Activated T-helper 1 cell treated with anti-CD3 and anti-CD28 coated beads, Interleukin-12 subunit alpha, Interleukin-12 subunit beta, Interleukin-2, Interleukin-4 antibody, amounts not matched to agents 30 ng/mL and 10 ng/mL and 1 ng/mL, durations not matched to agents 14 hours and 24 hours and 36 hours (primary cell): ENCODE measurements at places on chromosomes 5 and 9. TPM values are rescaled to one million over a fixed set of nuclear protein-coding genes. Genes with fewer than 3 reads are reported as not detected.

DNA sequence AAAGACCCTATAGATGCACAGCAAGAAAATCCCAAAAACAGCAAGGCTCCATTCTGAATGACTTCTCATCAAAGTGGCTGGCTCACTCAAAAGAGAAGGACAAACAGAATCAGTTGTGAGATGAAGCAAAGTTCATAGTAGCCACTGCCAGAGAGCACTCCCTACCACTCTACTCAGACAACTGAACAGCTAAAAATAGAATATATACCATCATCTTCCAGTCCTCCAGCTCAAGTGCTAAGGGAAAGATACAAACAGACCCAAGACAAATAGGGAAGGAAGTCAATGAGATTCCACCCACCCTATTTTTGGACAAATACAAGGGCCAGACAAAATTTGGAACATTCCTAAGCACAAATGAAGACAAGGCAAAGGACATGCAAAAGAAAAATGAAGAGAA, 20.6 kb downstream of the GNAQ start:
- peaks cover 25% of the 10 kb centered on the region for H3K36me3 ChIP-seq
- no peak overlapping the region for H3K27ac ChIP-seq
- no peak for DNase-seq
- no peaks in the 10 kb centered on the region for H3K27me3 ChIP-seq

Gene CNTFR
- total RNA-seq: not detected in 2 replicates

- no peak for DNase-seq
- H3K27me3 ChIP-seq: no peaks in the 10 kb centered on the region
- H3K4me1 ChIP-seq: no peaks in the 10 kb centered on the region
- H3K36me3 ChIP-seq: peaks cover 24% of the 10 kb centered on the region
- no peak overlapping the region for H3K4me3 ChIP-seq
Measured at GRCh38 chr5:111454198-111454622, 58.1 kb downstream of the STARD4 start.

Gene SV2C
- total RNA-seq: 0.05 TPM in 1 of 2 replicates, not detected in the other

Gene CDH9
- total RNA-seq: not detected in 2 replicates
